ENCODE measurements at places on chromosomes 2 and 18.

GRCh38 chr2:191170773-191171172 lies 20.0 kb upstream of the STAT4 start:
- DNase-seq = no peak

DNA sequence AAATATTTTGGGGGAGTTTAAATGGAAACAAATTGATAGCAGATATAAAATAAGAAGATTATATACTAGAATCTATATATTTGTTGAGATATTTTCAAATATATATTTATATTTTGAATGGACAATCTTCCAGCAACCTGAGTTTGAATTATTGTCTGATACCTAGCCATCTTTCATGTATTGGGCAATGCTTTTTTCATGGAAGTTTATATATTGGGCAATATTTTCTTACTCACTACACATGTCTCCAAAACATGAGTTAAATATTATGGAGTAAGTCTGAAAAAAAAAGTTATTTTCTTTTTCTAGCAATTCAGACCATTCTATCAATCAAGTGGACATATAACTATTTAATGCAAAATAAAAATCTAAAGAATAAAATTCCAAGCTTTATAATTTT lies 295.2 kb downstream of the NYAP2 start:
- DNase-seq = no peak

GRCh38 chr18:36769172-36769571 lies 59.6 kb downstream of the TPGS2 start:
- no peak for DNase-seq

GRCh38 chr18:56812674-56813073 lies 161.5 kb downstream of the WDR7 start:
- DNase-seq = no peak

GRCh38 chr2:108454440-108454839 lies 5.4 kb downstream of the GCC2 start:
- DNase-seq = no peak

- no peak for DNase-seq
These were observed 28.9 kb downstream of the PXDN start for GRCh38 chr2:1715184-1716013.

DNA sequence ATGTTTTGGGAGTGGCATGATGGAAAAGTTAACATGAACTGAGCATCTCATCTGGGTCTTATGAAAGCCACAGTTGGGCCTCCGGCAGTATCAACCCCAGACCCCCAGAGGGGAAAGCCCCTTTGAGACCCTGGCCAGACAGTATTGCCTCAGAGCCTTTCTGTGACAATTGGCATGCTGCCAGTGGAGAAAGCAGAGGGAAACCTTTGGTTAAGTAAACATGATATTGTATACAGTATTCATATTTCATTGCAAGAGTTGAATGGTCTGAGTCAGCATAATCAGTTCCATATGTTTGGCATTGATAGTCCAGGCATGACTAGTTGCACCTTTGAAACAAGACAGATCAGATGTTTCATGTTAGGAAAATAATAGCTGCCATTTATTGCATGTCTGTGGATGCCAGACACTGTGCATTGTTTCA lies 20.0 kb downstream of the MERTK start:
- no peak for DNase-seq

GRCh38 chr2:234363011-234363487 lies 133.8 kb downstream of the ARL4C start:
- no peak for DNase-seq
